ENCODE measurements at places on chromosomes 2 and 18.

DNA sequence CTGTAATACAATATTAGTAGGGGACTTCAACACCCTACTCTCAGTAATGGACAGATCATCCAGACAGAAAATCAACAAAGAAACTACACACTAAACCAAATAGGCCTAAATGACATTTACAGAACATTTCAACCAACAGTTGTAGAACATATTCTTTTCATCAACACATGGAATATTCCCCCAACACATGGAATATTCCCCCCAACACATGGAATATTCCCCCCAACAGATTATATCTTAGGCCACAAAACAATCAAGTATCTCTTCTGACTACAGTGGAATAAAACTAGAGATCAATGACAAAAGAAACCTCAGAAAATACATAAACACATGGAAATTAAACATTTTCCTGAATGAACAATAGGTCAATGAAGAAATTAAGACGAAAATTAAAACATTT is 187.2 kb upstream of the RBBP8 start:
- DNase-seq = no peak

DNA sequence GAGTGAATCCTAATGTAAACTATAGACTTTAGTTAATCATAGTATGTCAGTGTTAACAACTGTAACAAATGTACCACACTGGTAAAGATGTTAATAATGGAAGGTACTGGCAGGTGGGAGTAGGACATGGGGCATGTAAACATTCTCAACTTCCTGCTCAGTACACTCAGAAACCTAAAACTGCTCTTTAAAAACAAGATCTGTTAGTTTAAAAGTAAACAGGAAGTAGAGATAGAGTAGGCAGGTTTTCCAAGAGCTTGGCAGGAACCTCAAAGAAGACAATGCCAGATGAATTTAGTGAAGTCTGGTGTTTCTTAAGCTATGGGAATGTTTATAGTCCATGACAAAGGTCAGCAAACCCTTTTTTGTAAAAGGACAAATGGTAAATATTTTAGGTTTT is 46.6 kb downstream of the CCDC138 start:
- DNase-seq = no peak

DNA sequence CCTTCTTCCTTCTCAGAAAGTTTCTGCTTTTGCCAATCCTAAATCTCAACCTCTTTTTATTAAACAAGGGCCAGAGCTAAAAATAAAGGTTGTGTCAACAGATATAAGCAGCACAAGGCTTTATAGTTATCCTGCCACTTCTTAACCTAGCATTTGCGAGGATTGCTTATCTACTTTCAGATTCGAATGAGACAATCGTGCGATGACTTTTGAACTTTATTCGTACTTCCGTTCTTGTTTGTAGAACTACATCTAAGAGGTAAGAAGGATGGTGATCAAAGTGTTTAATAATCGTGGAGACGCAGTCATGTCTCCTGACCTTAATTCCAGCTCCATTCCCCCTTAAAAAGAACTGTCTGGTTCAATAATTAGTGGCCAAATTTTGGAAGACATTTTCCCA is 578.6 kb downstream of the PIK3C3 start:
- no peak for DNase-seq

DNA sequence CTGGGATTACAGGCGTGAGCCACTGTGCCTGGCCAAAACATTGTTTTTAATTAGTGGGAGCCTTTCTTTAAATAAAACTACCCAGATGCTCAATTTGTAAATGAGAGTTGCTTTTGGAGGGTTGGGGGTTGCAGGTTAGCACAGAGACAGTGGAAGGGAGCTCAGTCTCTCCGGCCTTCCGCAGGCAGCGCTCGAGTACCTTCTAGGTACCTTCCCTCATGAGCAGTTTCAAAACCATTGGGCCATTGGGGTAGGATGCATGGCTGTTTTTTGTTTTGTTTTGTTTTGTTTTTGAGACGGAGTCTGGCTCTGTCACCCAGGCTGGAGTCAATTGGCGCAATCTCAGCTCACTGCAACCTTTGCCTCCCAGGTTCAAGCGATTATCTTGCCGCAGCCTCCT is 19.0 kb downstream of the SLC66A3 start:
- DNase-seq = no peak

GRCh38 chr2:23489471-23490322 is 104.7 kb downstream of the KLHL29 start:
- DNase-seq = no peak
